ENCODE measurements at places on chromosomes 3 and 15.

DNA sequence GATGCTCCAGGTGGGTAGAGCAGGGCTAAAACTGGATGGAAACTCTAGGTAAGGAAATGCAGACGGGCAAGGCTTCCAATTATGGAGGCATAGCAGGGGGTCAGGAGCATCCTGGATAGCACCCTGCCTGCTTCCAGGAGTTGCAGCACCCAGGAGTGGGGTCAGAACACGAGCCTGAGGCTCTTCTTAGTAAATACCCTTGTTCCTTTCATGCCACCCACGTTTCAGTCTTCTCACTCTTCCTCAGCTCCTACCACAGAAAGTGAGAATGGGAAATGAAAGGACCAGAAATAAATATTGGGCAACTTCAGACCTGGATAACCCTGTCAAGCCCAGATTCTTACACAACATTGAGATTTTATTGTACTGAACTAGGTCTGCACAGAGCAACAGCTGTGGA, 16.4 kb downstream of the CCR1 start:
- peaks cover 16% of the 10 kb centered on the region for H3K4me1 ChIP-seq
- no peak overlapping the region for H3K4me3 ChIP-seq
- H3K27me3 ChIP-seq: peaks cover 6% of the 10 kb centered on the region
- no peak overlapping the region for H3K27ac ChIP-seq
- no peak for DNase-seq
- peaks cover 39% of the 10 kb centered on the region for H3K36me3 ChIP-seq

DNA sequence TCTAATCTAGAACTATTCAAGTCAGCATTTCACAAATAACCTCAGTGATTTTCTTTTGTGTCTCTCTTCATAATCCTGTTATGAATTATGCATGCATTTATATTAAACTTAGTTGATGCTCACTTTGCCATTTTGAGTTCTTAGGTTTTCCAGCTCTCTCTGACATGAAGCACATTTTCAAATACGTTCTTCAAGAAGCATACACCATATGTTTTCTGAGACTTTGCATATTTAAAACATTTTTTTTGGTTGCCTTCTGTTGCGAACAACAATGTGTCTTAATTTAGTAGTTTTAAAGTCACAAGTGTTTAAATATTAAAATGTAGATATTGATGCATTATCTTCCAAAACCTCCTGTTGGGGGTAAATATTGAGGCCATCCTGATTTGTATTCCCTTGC, 37.5 kb downstream of the SH3GL3 start:
- no peaks in the 10 kb centered on the region for H3K36me3 ChIP-seq
- H3K27me3 ChIP-seq: no peaks in the 10 kb centered on the region
- no peak overlapping the region for H3K27ac ChIP-seq
- no peak for DNase-seq
- no peak overlapping the region for H3K4me3 ChIP-seq

- no peaks in the 10 kb centered on the region for H3K4me1 ChIP-seq
- DNase-seq: no peak
- H3K27me3 ChIP-seq: no peaks in the 10 kb centered on the region
- no peak overlapping the region for H3K27ac ChIP-seq
- H3K4me3 ChIP-seq: no peak overlapping the region
- no peaks in the 10 kb centered on the region for H3K36me3 ChIP-seq
Observed at GRCh38 chr3:62918131-62918530, 42.9 kb upstream of the CADPS start.

DNA sequence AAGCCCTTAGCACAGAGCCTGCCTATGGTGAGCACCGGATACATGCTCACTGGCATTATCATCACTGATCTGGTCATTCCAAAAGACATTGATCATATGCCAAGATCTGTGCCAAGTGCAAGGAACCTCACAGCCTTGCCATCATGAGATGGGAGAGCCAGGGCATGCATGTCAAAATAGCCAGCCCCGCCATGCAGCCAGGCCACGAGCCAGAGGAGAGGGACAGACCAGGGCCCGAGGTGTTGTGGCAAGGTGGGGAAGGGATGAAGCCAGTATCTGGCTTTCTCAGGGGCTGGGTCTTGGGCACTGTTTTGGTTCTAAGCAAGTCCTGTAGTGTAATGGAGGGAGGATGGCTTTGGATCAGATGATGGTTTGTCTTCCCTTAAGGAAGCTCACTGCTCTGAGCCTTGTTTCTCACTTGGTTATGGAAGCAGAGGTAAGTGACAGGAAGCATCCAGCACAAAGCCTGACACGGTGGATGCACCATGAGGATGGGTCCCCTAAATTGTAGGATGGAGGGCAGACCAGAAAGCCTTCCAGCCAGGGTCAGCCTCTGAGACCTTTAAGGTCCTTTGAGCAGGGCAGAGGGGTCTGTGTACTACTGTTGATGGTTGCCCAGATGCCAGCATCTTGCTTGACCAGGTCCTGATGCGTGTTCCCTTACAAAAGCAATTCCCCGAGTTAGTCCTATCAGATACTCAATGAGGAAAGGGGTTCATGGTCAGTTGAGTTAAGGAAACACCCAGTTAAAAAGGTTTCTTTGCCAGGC, 247.7 kb upstream of the TLE3 start:
- H3K4me1 ChIP-seq: peaks cover 8% of the 10 kb centered on the region
- no peak for DNase-seq
- H3K27me3 ChIP-seq: peaks cover 23% of the 10 kb centered on the region
- H3K27ac ChIP-seq: no peak overlapping the region

- H3K4me3 ChIP-seq: no peak overlapping the region
- H3K4me1 ChIP-seq: peaks cover 5% of the 10 kb centered on the region
- H3K36me3 ChIP-seq: no peaks in the 10 kb centered on the region
- peaks cover 24% of the 10 kb centered on the region for H3K27me3 ChIP-seq
- peak; percentile 16 for DNase-seq
- H3K27ac ChIP-seq: no peak overlapping the region
Observed at GRCh38 chr3:13133471-13133981, 60.3 kb upstream of the IQSEC1 start.

DNA sequence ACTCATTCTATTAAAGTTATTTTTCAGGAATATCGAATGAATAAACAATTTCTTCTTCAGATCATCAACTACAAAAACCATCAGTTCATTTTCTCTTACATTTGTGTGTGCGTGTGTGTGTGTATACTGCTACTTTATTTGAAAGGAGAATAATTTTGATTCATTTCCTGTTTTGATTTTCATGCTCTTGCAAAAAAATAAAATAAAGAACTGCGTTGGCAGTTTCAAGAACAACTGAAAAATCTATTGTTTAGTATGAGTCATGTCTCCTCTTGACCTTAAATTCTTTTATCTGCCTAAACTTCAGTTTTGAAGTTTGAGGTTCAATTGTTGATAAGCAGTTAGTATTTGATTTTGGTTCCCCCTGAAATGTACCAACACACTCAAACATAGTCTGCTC, 540.8 kb downstream of the FGF12 start:
- no peaks in the 10 kb centered on the region for H3K4me1 ChIP-seq
- H3K27ac ChIP-seq: no peak overlapping the region
- H3K4me3 ChIP-seq: no peak overlapping the region
- H3K27me3 ChIP-seq: no peaks in the 10 kb centered on the region

- no peaks in the 10 kb centered on the region for H3K36me3 ChIP-seq
- H3K4me1 ChIP-seq: no peaks in the 10 kb centered on the region
- H3K4me3 ChIP-seq: no peak overlapping the region
- no peak overlapping the region for H3K27ac ChIP-seq
Observed at GRCh38 chr3:139286241-139286640, 57.6 kb upstream of the MRPS22 start.

- no peak overlapping the region for H3K4me3 ChIP-seq
- DNase-seq: no peak
- no peaks in the 10 kb centered on the region for H3K4me1 ChIP-seq
- H3K27me3 ChIP-seq: no peaks in the 10 kb centered on the region
Observed at GRCh38 chr3:117101697-117102096, 392.1 kb downstream of the TUSC7 start.
